B cell (primary cell): ENCODE measurements at places on chromosomes 1 and 21. TPM values are rescaled to one million over a fixed set of nuclear protein-coding genes. Genes with fewer than 3 reads are reported as not detected.

DNA sequence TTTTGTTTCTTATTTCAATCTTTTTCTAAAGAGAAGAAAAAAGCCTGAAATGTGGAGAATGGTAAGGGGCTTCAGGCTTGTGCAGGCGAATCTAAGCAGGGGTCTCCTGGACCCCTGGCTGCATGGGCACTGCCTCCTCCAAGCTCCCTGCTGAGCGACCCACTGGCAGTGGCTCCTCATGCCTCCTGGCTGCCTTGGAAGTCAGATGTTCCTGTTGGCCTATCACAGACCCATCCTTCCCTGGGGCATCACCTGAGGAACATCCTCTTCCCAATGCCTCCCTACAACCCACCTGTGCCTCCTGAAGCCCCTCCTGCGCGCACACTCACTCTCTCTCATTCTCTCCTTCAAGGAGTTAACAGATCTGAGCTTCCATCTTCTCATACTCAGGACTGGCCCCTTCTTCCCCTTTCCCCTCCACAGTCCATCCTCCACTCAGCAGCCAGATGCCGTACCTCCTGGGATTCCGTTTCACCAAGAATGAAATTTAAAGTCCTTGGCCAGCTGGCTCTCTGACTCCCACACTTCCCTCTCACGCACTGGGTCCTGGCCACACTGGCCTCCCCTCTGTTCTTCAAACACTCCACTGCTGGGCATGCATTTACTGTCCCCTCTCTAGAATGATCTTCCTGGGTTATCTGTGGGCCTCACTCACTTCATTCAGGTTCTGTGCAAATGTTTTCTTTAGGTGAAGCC lies 41.7 kb downstream of the AZIN2 start:
- no peak for DNase-seq

GRCh38 chr1:156599811-156600210 lies 1.5 kb downstream of the GPATCH4 start:
- DNase-seq, result peak; percentile 70

DNA sequence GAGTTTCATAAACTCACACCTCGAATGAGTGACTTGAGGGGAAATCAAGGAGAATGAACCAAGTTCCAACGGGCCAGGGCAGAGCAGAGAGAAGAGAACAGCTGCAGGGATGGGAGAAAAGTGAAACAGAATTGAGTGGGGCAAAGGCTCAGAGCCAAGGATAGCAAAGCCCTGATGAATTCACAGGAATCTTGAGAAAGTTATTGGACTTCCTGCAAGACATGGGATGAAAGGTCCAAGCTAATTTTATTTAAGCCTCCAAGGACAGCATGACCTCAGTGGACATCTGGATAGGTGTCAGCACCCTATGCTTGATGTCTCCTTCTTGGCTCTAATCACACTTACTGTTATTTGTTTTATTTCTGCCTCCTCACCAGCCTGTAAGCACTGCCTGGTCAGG lies 43.0 kb upstream of the RAVER2 start:
- DNase-seq, result no peak

DNA sequence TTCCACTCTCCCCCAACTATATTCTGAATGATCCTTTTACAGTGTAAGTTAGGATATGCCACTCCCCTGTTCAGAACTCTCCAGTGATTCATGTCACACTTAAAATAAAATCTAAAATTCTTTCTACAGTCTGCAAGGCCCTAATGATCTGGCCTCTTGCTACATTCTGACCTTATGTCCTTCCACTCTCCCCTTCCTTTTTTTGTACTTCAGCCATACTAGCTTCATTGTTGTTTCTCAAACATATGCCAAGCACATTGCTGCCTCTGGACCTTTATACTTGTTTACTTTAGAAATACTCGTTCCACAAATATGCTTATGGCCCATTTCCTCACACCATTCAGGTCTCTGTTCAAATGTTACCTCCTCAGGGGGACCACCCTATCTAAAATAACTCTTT lies 14.8 kb upstream of the PSMA5 start:
- DNase-seq, result no peak

- no peak for DNase-seq
Observed at GRCh38 chr1:82153272-82153629, 352.5 kb downstream of the ADGRL2 start.

GRCh38 chr1:211735208-211736170 lies 60.1 kb upstream of the NEK2 start:
- DNase-seq, result no peak

- peak; percentile 97 for DNase-seq
Observed at GRCh38 chr1:155061381-155062150, 2.0 kb upstream of the EFNA4 start.

GRCh38 chr1:76613886-76614285 lies 253.4 kb upstream of the ST6GALNAC5 start:
- no peak for DNase-seq

DNA sequence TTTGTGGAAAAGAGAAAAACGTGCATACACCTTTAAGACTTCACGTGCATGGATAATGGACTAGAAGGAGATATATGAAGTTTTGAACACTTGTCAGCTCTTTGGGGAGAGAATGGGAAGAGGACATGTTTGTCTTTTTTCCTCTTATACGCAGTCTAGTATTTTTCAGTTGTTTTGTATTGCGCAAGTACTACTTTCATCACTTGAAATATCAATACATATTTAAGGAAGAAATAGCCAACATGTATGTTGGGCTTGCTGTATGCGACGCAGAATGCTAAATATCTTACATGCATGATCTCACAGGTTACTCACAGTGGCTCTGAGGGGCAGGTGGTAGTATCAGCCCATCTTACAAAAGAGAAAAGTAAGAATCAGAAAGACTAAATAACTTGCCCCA lies 176.5 kb upstream of the RUNX1 start:
- no peak for DNase-seq

The RNU1-3 gene
- not detected in 2 replicates for polyA plus RNA-seq

The DAB1 gene
- polyA plus RNA-seq, result not detected in 2 replicates

The PLA2G2C gene
- 0.03 TPM in 1 of 2 replicates, not detected in the other for polyA plus RNA-seq

The AMY1B gene
- 0.16 TPM in 1 of 2 replicates, not detected in the other for polyA plus RNA-seq
